ENCODE measurements at places on chromosomes 2 and 18.

GRCh38 chr2:8247905-8248622 lies 433.8 kb upstream of the ID2 start:
- no peak for DNase-seq

DNA sequence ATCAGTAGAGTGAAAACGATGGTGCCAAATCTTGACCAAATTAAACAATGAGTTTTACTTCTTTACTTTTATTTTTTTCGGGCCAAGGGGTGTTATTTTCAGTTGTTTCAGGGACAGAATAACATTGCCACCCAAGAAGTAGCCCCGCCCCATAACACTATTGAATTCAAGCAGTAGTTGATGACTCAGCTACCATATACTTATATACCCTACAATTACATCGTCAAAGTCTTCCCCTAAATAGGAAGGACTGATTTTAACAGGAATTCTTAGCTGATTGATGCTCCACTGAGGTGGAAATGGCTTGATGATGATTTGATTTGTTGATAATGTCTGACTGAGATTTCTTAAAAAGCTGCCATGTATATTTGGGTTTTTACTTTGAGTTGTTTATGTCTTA lies 24.7 kb downstream of the LYPD6B start:
- no peak for DNase-seq

- DNase-seq: no peak
Measured at GRCh38 chr18:71028285-71028762, 739.5 kb downstream of the SOCS6 start.

GRCh38 chr2:169673921-169674320 lies 20.3 kb downstream of the CFAP210 start:
- no peak for DNase-seq

- no peak for DNase-seq
Measured at GRCh38 chr18:62938006-62938405, 222.7 kb downstream of the PHLPP1 start.

GRCh38 chr18:36139245-36139644 lies 9.5 kb downstream of the ELP2 start:
- DNase-seq: no peak

DNA sequence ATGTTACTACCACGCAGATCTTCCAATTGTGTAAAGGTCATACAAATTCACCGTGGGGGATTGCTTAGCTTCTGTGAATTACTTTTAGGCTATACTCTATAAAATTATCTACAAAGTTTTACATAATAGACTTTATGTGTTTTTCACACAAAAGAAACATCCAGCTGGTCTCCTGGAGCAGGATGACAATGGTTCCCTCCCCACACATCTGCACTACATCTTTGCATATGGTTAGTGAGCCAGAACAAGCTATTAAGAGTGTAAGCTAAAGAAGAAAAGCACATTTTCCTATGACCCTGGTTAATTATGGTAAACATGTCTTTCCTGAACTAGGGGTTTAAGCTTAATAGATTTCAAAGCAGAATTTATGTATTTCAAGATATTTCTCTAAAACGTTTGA lies 295.1 kb downstream of the ASXL3 start:
- DNase-seq: no peak

DNA sequence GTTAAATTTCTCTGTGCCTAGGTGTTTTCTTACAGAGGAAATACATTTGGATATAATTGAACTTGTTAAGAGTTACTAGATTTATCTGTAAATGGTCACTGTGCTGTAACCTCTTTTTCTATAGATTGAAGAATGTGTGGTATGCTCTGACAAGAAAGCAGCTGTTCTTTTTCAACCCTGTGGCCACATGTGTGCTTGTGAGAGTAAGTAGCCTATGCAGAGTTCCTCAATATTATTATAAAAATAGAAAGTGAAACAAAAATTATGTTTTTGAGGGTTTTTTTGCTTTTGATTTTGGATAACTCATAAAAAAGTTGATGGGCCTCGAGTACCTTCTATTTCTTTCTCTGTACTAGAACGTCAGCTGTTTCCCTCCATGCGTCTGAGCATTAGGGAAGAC lies 112.4 kb downstream of the MIB1 start:
- DNase-seq: no peak

- DNase-seq: no peak
Measured at GRCh38 chr2:165328272-165328671, 89.1 kb downstream of the SCN2A start.

DNA sequence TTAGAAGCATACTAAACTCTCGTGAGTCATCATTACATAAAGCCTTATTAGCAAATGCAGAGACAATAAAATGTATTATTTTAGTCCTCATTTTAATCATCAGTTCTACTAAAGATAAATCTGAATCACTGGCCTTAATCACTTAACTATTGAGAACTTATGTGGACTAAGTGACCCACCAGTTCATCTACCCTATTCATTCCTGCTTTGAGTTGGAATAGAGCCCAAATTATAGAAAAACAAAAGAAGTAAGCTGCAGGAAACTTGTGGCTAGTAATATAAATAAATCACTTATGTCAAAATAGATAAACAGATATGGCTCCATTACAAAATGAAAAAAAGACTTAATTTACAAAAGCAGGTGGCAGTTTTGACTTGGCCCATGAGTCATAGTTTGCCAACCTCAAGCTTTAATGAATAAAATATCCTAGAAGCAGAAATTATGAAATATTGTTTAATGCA lies 851.8 kb upstream of the CRIM1 start:
- DNase-seq: no peak

- DNase-seq: peak; percentile 13
Measured at GRCh38 chr18:51072586-51073313, 42.7 kb downstream of the SMAD4 start.

GRCh38 chr2:108614659-108615058 lies 80.4 kb downstream of the LIMS1 start:
- DNase-seq: no peak

GRCh38 chr2:12597610-12598009 lies 119.1 kb upstream of the TRIB2 start:
- no peak for DNase-seq

DNA sequence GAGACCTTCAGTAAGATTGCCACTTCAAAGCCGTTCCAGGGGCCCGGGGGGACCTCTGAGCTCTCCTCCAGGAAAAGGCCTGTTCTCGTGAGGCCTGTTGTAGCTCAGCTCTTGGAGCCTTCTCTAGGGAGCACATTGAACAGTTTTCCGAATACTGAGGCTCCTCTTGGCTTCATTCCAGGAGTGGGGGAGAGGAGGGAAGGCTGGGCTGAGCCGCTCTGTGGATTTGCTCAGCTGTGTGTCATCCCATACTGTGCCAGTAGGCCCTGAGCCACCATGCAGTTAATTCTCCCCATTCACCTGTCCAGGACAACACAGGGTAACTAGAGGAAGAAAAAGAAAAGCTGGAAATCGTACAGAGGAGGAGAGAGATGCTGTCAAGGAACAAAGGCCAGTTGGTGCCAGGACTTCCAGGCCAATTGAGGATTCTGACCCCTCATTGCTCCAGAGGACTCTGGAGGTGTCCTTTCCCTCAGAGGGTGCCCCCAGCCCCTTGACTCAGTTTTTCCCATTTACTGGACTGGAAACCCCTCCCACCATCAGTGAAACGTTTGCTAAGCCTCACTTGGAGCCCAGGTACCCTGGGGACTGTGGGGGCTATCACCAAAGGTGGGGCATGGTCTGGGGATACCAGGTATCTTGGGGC lies 41.4 kb downstream of the HS1BP3 start:
- no peak for DNase-seq

DNA sequence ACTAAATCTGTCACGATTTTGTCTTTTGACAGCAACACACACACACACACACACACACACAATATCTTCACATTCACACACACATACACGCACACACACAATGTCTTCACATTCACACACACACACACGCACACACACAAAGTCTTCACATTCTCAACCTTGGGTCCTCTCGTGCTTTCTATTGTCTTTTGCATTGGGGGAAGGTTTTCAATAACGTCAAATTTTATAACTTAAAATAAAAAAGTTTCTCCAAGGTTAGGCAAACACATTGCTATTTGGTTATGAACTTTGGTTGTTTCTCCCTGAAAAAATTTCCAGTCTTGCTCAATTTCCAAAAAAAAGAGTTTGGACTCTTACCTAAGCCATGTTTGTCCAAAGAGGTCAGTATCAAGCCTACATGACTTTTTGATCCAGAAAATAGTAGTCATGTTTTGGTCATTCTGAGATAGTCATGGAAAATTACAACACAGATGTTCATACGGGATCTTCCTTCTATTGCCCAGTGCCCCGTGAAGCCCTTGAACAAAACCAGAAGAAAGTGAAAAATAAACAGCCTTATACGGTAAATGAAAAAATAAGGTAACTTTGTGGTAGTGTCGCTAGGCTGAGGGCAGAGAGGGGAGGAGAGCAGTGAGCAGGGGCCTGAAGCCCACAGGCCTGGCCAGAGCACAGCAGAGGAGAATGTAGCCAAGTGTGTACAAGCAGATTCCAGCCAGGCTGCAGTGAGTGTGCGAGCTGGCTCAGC lies 542.8 kb upstream of the ID2 start:
- DNase-seq: no peak

DNA sequence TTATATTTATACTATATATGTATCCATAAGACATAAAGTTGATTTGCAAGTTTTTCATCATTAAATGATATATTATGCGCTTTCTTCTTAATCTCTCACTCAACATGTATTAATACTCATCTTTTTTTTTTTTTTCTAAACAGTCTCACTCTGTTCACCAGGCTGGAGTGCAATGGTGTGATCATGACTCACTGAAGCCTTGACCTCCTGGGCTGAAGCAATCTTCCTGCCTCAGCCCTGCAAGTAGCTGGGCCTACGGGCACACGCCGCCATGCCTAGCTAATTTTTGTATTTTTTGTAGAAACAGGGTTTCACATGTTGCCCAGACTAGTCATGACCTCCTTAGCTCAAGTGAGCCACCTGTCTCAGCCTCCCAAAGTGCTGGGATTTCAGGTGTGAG lies 51.4 kb upstream of the MAP4K3 start:
- no peak for DNase-seq

DNA sequence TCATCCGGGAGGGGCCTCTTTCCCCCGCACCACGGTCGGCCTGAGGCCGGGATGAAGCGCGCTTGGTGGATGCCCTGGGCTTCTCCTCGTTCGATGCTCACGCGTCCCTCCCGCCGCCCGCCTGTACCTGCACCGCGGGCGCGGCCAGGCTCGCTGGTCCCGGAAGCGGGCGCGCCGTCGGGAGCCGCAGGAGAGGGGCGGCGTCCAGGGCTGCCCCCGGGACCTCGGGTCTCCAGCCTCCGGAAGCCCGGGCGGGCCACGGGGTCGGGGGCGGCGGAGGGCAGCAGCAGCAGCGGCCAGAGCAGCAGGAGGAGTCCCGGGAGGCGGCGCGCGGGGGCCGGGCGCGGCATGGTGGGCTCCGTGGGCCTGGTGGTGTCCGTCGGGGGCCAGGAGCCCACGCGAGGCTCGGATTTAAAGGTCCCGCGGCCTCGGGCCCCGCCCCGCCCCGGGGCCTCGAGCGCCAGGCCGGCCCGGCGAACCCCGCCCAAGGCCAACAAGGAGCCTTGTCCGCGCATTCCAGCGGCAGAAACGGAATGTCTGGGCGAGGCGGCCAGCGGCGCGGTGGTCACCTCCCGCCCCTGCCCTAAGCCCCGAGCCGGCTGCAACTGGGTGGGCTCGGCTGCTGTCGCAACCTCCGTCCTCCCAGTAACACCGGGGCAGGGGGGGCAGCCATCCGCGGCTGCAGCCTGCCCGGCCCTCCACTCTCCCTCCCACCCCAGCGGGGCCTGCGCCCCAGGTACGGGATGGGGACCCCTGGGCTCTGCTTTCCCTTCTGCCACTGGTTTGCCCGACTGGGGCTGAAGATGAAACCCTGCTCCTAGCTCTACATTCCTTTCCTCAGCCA lies at the start of gene MATN3:
Gene MATN3 (minus strand): TSS at position 387 of the 844 bp plus-strand sequence. CDS start 37 bp downstream, at position 350.
- no peak for DNase-seq

DNA sequence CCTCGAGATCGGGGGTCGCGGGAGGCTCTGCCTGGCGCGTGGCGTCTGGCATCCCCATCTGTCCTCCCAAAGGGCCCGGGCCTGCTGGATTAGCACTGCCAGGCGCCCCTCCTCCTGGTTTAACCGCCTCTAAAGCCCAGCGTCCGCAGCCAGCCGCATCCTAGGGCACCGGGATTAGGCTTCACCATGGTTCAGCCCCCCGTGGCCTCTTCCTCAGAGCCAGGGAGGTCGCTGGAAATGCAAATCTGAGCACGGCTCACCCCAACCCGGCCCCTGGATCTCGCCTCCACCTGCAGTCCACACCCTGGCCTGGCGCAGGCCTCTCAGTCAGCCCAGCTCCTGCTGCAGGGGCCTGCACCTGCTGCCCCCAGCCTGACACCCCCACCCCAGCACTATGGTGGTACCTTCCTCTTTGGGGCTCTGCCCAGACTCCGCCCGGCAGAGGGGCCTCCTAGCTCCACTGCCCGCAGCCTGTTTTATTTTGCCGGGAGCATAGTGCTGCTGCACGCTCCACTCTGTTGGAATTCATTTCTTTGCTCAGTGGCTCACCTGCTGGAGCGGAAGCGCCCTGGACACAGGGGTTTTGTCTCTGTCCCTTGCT lies 13.2 kb downstream of the PRELID3A start:
- DNase-seq: peak; percentile 2

- no peak for DNase-seq
Measured at GRCh38 chr2:44930274-44931197, 11.0 kb upstream of the SIX3 start.

DNA sequence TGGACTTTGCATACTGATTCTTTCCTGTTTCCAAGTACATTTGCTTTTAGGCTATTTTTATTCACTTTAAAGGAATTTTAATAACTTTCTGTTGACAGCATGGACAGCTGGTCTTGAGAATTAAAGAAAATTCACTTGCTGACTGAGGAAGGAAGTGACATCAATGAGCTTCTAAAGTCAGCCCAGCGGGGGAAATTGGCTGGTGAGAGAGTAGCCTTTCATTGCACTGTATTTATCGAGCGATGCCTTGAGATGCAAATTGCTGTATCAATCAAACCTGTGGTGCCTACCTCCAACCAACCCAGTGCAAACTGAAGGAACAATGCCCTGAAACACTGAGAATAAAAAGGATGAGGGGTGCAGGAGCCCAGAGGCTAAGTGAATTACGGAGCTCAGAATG lies 91.4 kb upstream of the AQP4 start:
- DNase-seq: peak; percentile 33

DNA sequence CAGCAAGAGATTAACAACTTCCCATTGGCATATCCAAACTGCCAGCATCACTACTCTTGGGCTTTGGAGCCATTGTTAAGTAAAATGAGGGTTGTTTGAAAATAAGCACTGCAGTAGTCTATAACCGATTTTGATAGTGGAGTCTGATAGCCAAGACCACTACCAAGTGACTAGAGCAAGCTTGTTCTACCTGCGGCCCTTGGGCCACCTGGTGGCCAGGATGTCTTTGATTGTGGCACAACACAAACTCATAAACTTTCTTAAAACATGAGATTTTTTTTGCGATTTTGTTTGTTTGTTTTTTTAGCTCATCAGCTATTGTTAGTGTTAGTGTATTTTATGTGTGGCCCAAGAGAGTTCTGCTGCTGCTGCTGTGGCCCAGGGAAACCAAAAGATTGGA lies 11.0 kb downstream of the UBE2E3 start:
- no peak for DNase-seq

Measured in NCI-H1417 treated with DMSO at 0.1 percent for 48 hours (cell line).